ENCODE measurements at places on chromosomes 2 and 18. TPM values are rescaled to one million over a fixed set of nuclear protein-coding genes. Genes with fewer than 3 reads are reported as not detected.

DNA sequence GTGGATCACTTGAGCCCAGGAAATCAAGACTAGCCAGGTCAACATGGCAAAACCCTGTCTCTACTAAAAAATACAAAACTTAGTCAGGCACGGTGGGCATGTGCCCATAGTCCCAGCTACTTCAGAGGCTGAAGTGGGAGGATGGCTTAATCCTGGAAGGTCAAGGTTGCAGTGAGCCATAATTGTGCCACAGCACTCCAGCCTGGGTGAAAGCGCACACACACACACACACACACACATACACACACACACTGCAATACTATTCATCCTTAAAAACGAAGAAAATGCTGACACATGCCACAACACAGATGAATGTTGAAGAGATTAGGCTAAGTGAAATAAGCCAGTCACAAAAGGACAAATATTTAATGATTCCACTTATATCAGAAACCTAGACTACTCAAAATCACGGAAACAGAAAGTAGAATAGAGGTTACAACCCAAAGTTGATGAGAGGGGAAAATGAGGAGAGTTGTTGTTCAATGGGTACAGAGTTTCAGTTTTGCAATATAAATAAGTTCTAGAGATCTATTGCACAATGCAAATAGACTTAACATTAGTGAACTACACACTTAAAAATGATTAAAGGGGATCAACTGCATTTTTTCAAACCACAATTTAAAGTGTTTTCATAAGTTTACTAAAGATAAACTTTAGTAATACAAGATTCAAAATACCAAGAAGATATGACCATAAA is 114.5 kb downstream of the USP34 start:
- no peak for DNase-seq
- no peaks in the 10 kb centered on the region for H3K27me3 ChIP-seq
- H3K27ac ChIP-seq = no peak overlapping the region

- H3K36me3 ChIP-seq = no peaks in the 10 kb centered on the region
- H3K27me3 ChIP-seq = peaks cover 39% of the 10 kb centered on the region
- DNase-seq = no peak
- no peak overlapping the region for H3K27ac ChIP-seq
- H3K4me3 ChIP-seq = no peak overlapping the region
These were observed 160.1 kb downstream of the TWIST2 start for GRCh38 chr2:239008004-239008403.

DNA sequence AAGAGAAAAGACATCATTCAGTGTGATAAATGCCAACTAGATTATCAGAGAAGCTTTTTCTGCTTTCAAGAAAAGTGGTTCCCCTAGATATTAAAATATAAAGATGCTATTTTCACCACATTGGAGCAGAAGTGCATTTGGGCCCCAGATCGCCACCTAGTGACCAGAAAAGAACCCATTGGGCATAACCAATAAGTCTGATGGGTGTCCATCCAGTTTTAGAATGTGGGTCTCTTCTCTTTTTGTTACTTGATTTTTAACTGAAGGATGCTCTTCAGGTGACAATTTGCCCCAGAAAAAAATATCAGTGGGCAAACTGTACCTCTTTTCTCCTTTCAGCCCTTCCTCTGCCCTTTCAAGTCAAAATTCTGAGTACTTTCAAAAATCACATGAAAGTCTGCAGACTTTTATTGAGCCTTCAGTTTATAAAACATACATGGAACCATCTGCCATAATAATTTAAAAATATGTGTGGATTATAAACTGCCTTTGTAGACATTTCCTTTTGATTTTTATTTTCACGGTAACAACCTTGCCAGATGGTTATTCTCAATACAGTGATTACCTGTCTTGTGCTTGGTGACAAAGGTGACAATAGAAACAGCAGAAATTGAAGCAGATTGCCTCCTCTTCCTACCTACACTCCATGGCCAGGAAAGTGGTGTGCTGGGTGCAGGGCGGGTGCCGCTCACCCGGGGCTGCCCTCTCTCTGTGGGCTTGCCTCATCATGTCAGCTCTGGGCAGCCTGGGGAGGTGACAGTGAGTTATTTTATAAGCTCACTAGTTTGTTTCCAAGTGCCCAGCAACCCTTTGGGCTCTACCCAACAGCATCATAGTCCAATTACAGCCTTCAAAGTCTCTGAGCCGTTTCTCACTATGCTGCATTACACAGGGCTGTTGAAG is 124.5 kb downstream of the DCDC2C start:
- H3K4me3 ChIP-seq = no peak overlapping the region
- no peaks in the 10 kb centered on the region for H3K4me1 ChIP-seq
- no peak overlapping the region for H3K27ac ChIP-seq
- H3K27me3 ChIP-seq = no peaks in the 10 kb centered on the region

DNA sequence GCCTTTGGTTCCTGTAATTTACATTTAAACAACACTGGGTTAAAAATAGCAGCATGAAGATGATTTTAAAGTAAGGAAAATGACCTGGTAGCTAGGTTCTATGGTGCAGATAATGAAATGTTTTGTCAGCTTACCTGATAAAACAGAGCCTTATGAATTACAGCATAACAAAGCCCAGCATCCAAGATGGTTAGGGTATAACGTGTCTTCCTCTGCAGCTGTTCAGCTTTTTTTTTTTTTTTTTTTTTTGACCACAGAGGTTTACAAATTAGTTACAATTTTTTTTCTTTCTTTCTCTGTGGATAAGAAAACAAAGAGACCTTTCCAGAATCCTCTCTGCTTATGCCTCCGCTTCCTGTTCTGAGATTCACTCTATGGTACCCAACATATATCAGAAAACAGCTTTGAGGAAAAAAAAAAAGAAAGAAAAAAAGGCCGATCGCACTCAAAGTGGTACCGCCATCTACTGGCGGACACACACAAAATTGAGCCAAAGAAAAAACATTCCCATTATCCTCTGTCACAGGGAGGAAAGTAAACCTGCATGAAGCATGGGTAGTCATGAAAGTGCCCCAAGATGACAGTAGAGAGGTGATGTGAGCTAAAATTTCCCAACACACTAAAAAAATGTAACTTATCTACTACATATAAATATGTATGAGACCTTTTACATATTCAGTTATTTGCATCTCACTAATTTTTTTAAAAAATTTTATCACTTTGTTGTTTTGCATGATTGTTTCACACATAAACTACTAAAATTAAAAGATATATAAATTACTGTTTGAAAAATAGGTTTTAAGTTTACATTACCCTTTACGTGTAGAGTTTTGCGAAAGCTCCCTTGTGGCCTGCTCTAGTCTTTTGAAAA is at the start of gene SCN3A:
TSS of gene SCN3A (minus strand) at position 362 of the 871 bp plus-strand sequence. CDS start 27,656 bp downstream, outside the sequence.
- H3K27me3 ChIP-seq = no peaks in the 10 kb centered on the region
- H3K4me1 ChIP-seq = no peaks in the 10 kb centered on the region
- peak; percentile 16 for DNase-seq
- H3K27ac ChIP-seq = no peak within 1 kb of the TSS
- no peaks in the 10 kb centered on the region for H3K36me3 ChIP-seq

GRCh38 chr2:69041214-69041613 is 28.2 kb downstream of the ANTXR1 start:
- DNase-seq = no peak
- H3K4me3 ChIP-seq = no peak overlapping the region
- H3K27ac ChIP-seq = no peak overlapping the region
- no peaks in the 10 kb centered on the region for H3K27me3 ChIP-seq
- H3K4me1 ChIP-seq = no peaks in the 10 kb centered on the region

- no peak for DNase-seq
- no peak overlapping the region for H3K4me3 ChIP-seq
- no peak overlapping the region for H3K27ac ChIP-seq
- no peaks in the 10 kb centered on the region for H3K36me3 ChIP-seq
- no peaks in the 10 kb centered on the region for H3K4me1 ChIP-seq
- H3K27me3 ChIP-seq = no peaks in the 10 kb centered on the region
These were observed 1154.4 kb downstream of the DPP10 start for GRCh38 chr2:115596659-115597375.

- peak overlapping the region; percentile 96 for H3K27ac ChIP-seq
- no peaks in the 10 kb centered on the region for H3K4me1 ChIP-seq
- H3K4me3 ChIP-seq = peak overlapping the region; percentile 91
These were observed 1.5 kb downstream of the MTA3 start for GRCh38 chr2:42569883-42570282.

DNA sequence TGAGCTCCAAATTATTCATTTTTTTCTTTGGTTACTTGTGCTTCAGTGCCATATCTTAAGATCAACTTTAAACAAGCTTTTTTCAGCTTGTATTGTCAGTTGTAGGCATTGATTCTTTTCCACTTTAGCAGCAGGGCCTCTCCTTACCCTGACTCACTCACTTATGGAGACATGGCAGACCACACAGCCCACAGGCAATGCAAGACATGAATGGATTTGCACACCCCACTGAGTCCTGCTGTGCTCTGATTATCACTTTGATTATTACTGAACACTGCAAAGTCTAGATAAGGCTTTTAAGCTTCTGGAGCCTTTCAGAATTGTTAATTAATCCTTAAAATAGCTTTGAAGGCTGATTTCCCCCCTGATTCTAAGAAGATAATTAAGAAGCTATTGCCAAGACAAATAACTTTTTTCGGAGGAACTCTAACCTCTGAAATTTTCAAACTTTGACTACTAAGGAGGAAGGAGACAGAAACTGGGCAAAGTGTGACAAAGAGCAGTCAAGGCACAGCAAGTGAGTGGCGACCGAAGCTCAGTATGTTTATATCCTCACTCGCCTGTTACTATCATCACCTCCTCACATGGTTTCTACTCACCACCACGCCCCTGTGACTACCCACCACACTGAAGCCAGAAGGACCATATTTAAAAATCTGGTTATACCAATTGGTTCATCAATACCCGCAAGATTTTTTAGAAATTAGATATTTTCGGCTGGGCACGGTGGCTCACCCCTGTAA is 43.3 kb downstream of the CACNB4 start:
- no peaks in the 10 kb centered on the region for H3K4me1 ChIP-seq
- H3K27ac ChIP-seq = no peak overlapping the region
- no peak for DNase-seq
- no peaks in the 10 kb centered on the region for H3K36me3 ChIP-seq
- no peaks in the 10 kb centered on the region for H3K27me3 ChIP-seq

DNA sequence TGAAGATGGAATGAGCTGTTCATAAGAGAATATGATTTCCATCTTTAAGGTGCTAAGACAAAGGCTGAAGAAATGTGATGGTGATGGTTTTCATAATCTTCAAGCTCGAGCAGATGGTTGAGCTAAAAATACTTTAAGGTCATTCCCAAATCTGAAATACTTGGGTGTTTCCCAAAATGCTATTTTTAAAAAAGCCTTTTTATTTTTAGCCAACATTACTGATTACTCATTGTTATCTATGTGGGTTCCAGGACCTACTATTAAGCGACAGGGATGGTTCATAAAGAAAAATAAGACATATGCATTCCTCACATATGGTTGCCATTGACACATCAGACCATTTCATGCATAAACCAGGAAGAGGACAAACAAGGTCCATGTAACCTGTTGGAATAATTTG is 298.5 kb downstream of the PLCL1 start:
- H3K36me3 ChIP-seq = no peaks in the 10 kb centered on the region
- H3K4me3 ChIP-seq = no peak overlapping the region
- H3K27me3 ChIP-seq = no peaks in the 10 kb centered on the region

DNA sequence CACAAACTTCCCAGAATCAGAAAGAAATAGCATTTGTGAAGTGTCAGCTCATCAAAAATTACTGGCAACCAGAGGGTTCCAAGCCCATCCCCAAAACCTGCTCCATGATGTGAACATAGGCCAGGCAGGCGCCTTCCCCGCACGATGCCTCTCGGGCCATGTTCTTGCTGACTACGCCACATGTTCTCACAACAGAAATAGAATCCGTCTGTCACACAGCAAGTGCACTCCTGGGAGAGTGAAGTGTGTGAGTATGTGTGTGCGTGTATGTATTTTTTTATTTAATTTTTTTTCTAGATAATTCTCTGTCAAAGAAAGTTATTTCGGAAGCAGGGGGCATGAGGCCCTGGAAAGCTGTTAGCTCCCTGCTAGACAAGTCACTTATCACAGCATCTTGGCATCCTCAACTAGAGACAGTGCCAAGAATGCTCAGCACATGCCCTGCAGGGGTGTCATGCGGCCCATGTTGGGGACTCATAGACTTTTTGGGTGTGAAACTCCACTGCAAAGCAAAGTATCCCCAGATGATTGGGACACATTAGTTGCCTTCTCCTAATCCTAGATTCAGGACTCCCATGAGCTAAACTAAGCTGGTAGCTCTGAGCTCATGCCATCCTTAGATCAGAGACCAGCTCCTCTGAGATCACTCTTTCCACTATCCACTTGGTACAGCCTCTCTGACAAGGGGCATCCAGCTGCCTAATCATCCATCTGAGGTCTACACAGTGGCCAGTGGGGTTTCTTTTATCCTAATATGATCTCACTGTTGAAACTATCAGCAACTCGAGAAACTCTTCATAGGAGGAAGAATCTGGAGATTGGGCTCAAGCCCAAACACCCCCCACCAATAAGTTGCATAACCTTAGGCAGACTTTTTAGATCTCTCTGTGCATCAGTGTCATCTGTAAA is 53.2 kb upstream of the CYRIA start:
- no peaks in the 10 kb centered on the region for H3K4me1 ChIP-seq
- H3K27me3 ChIP-seq = no peaks in the 10 kb centered on the region
- H3K4me3 ChIP-seq = no peak overlapping the region
- no peak for DNase-seq
- H3K36me3 ChIP-seq = no peaks in the 10 kb centered on the region

DNA sequence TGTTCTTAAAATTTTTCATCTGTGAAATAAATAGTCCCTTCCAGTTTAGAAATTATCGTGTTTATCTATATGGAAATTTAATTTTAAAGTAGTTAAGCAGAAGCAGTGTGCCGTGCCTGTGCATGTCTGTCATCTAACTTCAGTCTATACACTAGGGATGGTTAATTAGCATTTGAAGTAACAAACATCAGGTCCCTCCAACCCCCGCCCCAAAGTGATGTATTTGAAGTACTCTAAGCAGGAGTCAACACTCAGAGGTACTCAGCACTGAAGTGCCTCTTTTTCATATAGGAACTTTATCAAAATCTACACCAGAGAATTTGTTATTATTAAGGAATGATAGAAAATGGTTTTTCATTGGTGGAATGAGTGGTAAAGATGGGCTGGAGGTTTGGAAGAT is 33.0 kb downstream of the LANCL1 start:
- no peaks in the 10 kb centered on the region for H3K4me1 ChIP-seq
- H3K27ac ChIP-seq = no peak overlapping the region
- H3K36me3 ChIP-seq = no peaks in the 10 kb centered on the region
- H3K27me3 ChIP-seq = no peaks in the 10 kb centered on the region

- no peaks in the 10 kb centered on the region for H3K36me3 ChIP-seq
- DNase-seq = no peak
- peaks cover 11% of the 10 kb centered on the region for H3K4me1 ChIP-seq
- no peak overlapping the region for H3K4me3 ChIP-seq
These were observed 64.5 kb downstream of the TACR1 start for GRCh38 chr2:75134860-75135259.

- H3K4me1 ChIP-seq = peaks cover 4% of the 10 kb centered on the region
- no peak overlapping the region for H3K27ac ChIP-seq
- no peaks in the 10 kb centered on the region for H3K27me3 ChIP-seq
These were observed 18.5 kb downstream of the KCMF1 start for GRCh38 chr2:84989422-84989821.

- no peaks in the 10 kb centered on the region for H3K27me3 ChIP-seq
- H3K4me1 ChIP-seq = no peaks in the 10 kb centered on the region
- H3K4me3 ChIP-seq = no peak overlapping the region
- H3K36me3 ChIP-seq = no peaks in the 10 kb centered on the region
- no peak for DNase-seq
These were observed 21.3 kb upstream of the ACKR3 start for GRCh38 chr2:236548179-236548921.

MTIF2 gene
- 34.4 TPM for total RNA-seq

G6PC2 gene
- total RNA-seq = 0.79 TPM

C2orf15 gene
- total RNA-seq = 1.8 TPM

GALNT3 gene
- total RNA-seq = 230 TPM

RAPGEF4 gene
- 12.3 TPM for total RNA-seq

UGT1A8 gene
- 4.8 TPM for total RNA-seq

COL5A2 gene
- total RNA-seq = 62.8 TPM

ZNF892 gene
- total RNA-seq = 3.4 TPM

CAVIN2 gene
- total RNA-seq = 24.0 TPM

Data from transverse colon (tissue), 4 donors.